ENCODE measurements at places on chromosomes 2 and 18.

DNA sequence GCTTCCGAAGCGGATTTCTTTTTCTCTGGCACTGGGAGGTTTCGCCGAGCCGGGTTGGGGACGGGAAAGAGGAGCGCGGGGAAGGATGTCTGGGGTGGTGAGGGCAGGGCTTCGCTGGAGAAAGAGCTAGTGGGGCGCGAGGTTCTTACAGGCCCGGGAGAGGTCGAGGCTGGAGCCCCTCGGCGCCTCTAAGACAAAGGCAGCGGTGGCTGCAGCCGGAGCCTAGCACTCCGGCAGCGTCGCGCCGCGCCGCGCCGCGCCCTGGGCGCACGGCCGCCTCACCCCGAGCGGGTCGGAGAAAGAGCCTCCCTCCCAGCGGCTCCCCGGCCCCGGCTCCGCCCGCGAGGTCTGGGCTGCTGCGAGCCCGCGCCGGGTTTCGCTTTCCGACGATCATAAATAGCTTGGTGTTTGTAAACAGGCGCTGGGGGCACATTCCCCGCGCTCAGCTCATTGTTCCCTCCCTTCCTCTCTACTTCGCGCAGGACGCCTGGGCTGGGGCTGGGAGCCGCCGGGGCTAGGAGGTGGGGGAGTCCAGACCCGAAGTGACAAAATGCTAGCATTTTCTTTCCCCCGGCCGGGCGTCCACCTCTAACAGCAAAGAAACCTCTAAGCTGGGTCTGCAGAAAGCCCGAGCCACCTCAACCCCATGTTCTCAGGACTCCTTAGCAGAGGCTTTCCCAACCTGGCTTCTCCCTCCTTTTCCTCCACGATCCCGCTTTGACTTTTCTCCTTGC lies 813 bp upstream of the MEIS1 start:
- no peak for DNase-seq

DNA sequence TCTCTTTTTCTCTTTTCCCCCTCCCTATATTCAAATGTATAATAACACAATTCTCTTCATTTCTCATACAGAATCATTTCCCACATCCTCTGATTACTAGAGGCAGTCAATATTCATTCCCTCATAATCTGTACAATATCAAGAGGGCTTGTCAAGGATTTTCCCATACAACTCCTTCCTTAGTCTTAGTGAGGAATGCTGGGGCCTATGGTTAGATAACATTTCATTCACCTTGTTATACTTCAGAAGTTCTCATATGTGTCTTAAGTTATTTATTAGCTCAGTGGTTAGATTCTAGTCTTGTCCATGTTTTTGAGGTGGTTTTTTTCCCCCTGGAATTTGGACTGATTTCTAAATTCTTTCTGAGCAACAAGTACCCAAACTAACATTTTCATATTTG lies 289.5 kb downstream of the PDE11A start:
- DNase-seq: no peak

DNA sequence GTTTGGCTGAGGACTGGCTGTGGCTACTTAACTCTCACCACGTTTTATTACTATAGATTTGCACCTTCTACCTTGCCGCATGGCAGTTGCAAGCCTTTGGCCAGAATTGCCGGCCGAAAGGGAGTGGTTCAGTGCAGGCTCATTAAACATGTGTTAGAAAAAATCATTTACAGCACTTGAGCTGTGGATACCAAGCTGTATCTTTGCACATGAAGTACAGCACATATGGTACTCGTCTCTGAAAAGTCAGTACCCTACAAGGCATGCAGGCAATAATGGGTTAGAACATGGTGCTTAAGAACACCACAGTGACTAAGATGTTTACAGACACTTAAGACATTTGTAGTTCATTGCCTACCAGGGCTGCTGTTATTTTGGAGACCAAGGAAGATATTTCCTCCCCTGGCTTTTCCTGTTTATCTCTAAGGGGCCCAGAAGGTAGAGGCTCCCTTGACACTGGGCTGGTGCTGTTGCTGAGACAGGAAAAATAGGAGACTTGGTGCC lies 103.1 kb downstream of the ZNF532 start:
- DNase-seq: no peak

GRCh38 chr2:85662899-85663593 lies 5.0 kb downstream of the SFTPB start:
- DNase-seq: no peak

DNA sequence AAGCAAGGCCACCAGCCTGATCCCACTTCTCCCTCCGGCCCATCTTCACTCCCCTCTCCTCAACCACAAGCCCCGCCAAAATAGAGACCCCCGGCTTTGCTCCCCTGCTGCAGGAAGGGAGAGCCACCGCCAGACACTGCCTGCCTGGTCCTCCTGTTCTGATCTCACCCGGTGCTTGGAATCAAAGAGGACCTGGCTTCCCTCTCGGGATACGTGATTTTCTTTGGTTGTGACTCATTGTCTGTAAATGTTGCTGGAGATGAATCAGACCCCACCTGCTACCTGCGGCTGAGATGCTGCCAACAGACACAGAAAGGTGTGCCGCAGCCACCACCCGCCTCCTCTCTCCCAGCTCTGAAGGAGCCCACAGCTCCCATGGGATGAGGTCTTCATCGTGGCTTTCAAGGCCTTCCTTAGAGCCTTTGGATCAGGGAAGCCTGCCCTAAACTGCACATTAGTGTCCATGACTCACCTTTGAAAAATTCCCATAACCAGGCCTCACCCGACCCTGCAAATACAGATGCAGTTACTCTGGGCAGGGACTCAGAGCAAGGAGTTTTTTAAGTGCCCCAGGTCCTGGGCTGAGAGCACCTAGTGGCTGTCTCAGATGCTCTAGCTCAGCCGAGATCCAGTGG lies 79.4 kb upstream of the ZNF532 start:
- DNase-seq: no peak

GRCh38 chr18:77316641-77317040 lies 67.0 kb downstream of the GALR1 start:
- no peak for DNase-seq

GRCh38 chr2:136736236-136736635 lies 29.1 kb upstream of the THSD7B start:
- DNase-seq: no peak

- DNase-seq: no peak
Observed at GRCh38 chr2:109381327-109381820, 232.4 kb downstream of the SEPTIN10 start.

DNA sequence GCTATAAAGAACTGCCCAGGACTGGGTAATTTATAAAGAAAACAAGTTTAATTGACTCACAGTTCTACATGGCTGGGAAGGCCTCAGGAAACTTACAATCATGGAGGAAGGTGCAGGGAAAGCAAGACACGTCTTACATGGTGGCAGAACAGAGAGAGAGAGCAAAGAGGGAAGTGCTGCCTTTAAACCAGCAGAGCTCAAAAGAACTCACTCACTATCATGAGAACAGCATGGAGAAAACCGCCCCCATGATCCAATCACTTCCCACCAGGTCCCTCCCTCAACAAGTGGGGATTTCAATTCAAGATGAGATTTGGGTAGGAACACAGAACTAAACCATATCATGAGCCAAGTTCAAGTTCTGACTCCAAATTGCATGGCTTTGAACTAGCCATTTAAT lies 62.8 kb upstream of the PPP1CB start:
- no peak for DNase-seq

DNA sequence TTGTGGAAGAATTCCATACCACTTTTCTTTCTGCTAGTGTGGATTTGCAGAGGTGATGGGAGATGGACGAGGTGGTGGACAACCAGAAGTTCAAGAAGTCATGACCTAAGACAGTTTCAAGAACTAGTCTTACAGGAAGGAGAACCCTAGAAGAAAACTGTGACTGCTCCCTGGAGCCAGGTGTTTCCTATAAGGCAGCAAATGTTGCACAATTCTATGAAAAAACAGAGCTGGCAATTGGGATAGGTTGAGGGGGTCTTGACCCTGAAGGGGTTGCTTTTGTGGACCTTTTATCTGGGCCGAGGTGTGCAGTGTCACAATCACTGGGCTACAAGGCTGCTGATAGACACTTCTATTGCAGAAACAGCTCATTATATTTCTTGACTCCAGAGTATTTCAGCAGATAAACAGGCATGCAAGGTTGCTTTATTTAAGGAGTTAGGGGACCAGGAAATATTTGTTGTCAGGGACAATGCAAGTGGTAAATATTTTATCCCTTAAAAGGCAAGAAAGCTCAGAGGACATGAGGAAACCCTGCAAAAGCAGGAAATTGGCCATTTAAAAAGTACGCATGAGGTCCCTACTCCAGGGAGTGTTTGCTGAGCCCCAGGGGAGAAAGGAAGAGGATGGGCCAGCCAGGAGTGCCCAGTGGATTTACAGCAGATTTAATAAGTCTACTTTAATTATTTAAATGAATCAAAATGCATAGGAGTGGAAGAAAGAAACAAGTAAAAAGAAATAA lies 22.9 kb downstream of the APCDD1 start:
- DNase-seq: no peak

DNA sequence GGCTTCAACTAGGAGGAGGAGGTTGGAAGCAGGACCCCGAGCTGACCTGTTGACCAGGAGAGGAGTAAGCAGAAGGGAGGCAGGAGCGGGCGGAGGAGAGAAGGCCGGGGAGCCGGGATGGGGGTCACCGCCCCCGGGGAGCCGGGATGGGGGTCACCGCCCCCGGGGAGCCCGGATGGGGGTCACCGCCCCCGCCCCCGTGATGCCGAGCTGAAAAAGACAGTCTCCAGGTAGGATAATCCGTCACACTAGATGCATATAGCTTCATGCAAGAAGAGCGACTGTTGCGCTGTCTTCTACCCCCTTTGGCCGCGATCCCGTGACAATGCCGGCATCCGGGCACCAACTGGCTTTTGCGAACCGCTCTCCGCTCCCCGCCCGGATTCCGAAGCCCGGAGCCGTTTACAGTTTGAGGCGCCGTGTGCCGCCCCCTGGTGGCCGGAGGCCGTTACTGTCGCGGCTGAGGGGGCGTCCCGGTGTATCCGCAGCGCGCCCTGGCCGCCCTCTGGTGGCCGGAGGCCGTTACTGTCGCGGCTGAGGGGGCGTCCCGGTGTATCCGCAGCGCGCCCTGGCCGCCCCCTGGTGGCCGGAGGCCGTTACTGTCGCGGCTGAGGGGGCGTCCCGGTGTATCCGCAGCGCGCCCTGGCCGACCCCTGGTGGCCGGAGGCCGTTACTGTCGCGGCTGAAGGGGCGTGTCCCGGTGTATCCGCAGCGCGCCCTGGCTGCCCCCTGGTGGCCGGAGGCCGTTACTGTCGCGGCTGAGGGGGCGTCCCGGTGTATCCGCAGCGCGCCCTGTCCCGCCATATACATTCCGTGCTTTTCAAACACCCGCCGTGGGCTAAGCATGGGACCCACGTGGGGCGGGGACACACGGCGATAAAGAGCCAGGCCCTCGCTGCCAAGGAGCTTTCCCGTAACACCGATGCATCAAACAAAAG lies 89.6 kb downstream of the ACTR3 start:
- DNase-seq: no peak

- no peak for DNase-seq
Observed at GRCh38 chr18:23138471-23138870, 3.2 kb downstream of the CABLES1 start.

DNA sequence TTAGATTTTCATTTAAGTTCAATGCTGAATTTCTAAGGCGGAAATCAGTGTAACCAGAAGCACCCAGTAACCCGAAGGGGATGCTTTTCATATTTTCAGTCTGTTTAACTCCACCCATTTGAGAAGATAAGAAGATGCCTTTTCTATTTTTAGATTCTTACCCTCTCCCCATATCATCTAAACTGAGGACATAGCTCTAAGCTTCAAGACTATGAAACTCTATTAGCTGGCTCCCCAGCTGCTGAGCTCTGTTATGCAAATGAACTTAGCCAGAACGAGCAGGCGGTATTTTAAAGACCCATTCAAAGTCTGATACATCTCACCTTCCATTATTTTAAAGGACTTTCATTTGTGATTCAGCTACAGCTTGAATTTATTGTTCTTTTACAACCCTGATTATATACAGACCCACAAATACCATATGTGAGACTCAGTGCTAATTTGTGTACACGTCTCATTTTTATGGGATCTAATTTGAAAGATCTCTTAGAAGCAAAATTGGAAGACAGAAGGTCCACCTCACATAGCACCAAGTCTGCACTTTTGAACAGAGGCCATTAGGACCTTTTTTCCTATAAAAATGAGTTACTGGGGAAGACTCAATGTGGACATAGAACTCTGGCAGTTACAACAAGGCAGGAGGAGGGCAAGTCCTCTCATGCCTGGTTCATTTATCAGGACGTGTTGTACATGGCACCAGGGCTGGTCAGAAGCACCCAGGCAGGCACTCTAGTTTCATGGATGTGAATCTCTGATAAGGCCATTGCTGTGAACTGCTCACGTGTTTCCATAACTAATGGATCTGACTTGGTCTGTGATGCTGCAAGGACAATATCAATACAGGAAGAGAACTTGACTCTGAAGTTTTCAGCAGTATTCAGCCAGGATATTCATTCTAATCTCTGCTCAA lies 16.3 kb downstream of the CDC42EP3 start:
- DNase-seq: no peak

- DNase-seq: no peak
Observed at GRCh38 chr2:173044686-173045085, 31.0 kb upstream of the MAP3K20 start.

GRCh38 chr2:201507725-201508124 lies 56.2 kb downstream of the STRADB start:
- no peak for DNase-seq

- no peak for DNase-seq
Observed at GRCh38 chr2:197247083-197247482, 63.5 kb downstream of the ANKRD44 start.

GRCh38 chr2:31347750-31348149 lies 66.8 kb downstream of the XDH start:
- no peak for DNase-seq

DNA sequence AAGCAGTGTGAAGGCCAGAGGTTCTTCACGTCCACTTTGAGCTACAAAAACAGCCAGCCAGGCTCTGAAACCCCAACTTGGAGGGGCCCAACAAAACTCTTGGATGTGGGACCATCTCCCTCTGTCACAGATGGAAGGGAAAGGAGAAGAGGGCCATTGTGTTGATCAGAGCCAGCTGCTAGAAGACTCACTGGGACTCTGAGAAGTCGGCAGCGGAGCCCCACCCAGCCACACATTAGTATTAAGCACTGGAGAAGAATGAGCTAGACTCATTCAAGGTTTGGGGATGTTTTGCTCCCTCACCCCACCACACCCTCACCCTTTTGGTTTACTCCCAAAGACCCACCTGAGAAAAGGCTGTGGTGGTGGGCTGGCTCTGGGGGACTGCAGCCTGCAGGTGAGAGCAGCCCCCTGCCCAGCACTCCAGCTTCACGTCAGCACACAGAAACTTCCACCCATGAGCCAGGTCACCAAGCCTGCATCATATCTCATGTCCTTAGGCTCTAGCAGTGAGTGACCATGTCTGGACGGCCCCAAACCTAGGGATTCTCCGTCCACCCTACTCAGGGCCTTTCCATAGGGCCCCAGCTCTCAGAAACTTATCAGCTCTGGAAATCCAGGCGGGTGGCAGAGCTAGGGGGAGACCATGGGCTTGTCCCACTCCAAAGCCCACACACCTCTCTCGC lies 12.6 kb downstream of the TEX51 start:
- no peak for DNase-seq

GRCh38 chr2:21195326-21195725 lies 71.6 kb downstream of the TDRD15 start:
- no peak for DNase-seq

DNA sequence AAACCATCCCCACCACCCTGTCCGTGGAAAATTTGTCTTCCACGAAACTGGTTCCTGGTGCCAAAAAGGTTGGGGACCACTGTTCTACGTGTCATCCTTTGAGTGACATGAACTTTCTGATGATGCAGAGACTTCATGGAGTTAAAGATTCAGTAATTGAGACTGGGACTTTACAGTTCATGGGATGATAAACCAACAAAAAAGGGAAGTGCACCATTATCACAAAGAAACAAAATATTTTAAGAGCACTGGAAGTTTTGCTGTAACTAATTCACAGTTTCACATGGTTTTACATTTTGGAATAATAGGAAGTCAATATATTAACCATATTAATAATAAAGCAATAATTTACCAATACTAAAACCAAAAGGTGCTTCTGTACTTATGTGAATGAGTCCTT lies 126.8 kb downstream of the AQP4 start:
- DNase-seq: no peak

Data from CD4-positive, alpha-beta T cell treated with Interleukin-6 at 100 ng/mL for 8 hours (primary cell).